ENCODE measurements at places on chromosomes 4 and X.
A peak's percentile ranks its signal among the peaks of the same experiment; 100 is the strongest.

DNA sequence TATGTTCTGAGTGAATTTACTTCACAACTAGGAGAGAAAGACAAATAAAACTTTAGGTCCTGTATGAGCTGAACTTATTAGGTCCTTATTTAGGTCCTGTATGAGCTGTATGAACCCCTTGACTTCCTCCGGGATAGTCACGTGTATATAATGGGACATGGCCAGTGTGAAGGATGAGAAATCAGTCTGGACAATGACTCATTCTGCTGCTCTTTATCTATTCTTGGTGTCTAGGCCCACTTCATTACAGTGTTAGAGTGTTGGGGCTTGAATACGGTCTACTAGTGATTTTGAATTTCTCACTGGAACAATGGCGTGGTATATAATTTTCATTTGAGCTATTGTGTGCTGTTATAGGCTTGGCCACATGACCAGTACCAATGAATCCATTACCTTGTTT, 21.9 kb downstream of the STK26 start:
- DNase-seq, result no peak

DNA sequence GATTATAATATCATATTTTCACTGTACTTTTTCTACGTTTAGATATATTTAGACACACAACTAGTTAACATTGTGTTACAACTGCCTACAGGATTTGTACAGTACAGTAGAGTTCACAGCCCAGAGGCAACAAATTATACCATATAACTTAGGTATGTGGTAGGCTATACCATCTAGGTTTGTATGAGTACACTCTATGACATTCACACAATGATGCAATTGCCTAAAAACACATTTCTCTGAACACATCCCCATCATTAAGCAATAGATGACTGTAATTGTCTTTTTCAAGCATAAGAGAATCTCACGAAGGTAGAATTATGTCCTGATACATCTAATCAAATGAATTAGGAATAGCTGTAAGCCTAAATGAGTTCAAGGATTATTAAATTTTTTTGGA, 12.3 kb upstream of the TIGD2 start:
- no peak for DNase-seq

GRCh38 chr4:95044324-95044837, 286.6 kb downstream of the BMPR1B start:
- no peak for DNase-seq

DNA sequence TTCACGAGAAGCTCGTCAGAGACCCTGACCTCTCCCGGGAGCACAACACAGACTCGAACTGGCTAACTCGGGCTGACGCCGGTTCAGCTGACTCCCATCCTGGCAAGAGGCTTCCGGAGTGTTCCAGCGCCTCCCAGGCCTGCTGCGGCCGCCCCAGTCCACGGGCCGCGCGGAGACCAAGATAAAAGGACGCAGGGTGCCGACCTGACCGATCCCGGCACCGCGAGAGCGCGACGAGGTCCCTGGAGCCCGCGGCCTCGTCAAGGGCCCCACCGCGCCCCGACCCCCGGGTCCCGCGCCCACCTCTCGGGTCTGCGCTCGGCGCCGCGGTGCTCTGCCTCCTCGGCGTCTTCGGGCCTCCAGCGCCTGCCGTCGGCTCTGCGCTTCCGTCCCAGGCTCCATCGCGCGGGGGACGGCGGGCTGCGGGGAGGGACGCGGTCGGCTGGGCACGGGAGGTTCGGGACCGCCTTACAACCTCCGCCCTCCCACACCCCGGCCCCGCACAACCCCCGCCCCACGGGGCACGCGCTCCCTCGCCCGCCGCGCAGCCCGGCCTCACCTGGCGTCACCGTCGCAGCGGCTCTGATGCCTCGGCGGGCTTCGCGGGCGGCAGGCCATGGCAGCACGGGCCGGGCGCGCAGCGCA, 426 bp downstream of the SLBP start:
- peak; percentile 54 for DNase-seq

DNA sequence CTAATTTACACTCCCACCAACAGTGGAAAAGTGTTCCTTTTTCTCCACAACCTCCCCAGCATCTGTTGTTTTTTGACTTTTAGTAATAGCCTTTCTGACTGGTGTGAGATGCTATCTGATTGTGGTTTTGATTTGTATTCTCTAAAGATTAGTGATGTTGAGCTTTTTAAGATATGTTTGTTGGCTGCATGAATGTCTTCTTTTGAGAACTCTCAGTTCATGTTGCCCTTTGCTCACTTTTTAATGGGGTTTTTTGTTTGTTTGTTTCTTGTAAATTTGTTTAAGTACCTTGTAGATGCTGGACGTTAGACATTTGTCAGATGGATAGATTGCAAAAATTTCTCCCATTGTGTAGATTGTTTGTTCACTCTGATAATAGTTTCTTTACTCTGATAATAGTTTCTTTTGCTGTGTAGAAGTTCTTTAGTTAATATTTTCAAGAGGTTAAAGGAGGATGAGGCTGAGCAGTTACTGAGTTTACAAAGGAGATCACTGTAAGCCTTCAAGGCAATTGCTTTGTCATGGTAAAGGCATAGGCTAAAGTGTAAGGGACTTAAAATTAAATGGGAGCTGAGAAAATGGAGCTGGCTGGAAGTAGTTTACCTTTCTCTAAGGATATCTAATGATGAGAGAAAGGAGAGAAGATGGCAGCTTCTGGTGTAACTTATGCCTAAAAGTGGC, 323.4 kb downstream of the PCDH7 start:
- DNase-seq, result no peak

DNA sequence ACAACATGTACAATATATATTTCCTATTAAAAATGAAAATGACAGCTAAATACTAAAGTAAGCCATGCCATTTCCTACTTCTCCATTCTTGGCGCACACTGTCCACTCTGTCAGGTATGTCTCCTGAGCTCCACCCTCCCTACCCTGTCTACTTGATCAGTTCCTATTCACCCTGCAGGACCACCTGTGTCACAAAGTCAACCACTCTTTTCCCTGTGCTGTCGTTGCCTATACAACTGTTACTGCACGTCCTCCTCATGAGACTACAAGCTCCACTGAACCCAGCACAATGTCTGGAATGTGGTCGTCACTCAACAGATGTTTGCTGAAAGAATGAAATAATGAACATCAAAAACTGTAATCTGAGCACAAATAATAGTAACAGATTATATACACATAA, 54.9 kb downstream of the SLC9A7 start:
- no peak for DNase-seq

DNA sequence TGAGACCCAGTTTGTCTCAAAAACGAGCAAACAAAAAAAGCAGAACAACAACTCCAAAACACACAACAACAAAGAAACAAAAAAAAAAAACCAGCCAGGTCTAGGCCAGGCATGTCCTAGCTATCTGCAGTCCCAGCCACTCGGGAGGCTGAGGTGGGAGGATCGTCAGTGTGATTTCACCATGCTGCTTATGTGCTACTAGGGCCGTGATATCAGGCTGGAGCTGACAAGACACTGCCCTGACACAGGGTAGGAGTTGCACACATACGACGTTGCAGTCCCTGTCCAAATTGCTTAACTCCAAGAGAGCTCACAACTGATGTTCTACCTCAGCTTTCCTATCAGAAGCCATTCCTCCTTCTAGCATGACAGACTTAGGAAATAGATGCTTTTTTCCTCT, 204.9 kb downstream of the AASDH start:
- no peak for DNase-seq

GRCh38 chr4:141560056-141560455, 76.3 kb upstream of the IL15 start:
- no peak for DNase-seq

DNA sequence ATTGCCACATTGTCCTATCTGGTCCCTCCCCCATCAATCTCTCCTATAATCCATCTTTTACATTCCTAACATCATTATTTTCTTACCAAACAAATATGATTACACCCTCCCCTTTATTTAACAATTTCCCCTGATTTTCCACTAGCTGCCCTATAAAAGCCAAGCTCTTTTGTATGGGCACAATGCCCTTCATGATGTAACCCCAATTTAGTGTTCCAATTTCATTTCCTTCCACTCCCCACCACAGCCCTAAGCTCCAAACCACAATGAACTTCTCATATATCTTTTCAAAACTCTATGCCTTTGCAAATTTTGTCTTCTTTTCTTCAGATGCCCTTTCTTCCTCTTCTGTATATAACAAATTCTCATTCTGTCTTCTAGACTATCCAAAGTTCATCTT, 39.5 kb upstream of the PTPN13 start:
- no peak for DNase-seq

GRCh38 chrX:110665223-110666002, 130.2 kb downstream of the CHRDL1 start:
- peak; percentile 27 for DNase-seq

- no peak for DNase-seq
Observed at GRCh38 chr4:145281951-145282350, 101.6 kb upstream of the OTUD4 start.

GRCh38 chr4:52848254-52848653, 13.9 kb upstream of the RASL11B start:
- DNase-seq, result no peak

DNA sequence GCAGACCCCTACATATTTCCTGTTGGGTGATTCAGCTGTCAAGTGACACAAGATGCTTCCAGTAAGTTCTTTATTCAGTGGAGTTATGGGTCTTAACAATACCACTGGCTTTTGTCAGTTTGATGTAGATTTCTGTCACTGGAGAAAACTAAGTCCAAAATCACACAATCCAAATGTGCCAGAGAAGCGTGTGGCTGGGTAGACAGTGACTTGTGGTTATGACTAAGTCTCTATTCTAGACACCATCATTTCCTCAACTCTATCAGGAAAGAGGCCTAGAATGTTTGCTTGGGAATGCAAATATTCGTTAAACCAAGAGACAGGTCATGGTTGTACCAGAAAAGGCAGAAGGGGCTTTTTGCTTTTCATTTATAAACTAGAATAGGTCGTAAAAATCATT, 54.4 kb upstream of the HS3ST1 start:
- no peak for DNase-seq

- no peak for DNase-seq
Observed at GRCh38 chr4:139337612-139338011, 35.3 kb upstream of the NDUFC1 start.

DNA sequence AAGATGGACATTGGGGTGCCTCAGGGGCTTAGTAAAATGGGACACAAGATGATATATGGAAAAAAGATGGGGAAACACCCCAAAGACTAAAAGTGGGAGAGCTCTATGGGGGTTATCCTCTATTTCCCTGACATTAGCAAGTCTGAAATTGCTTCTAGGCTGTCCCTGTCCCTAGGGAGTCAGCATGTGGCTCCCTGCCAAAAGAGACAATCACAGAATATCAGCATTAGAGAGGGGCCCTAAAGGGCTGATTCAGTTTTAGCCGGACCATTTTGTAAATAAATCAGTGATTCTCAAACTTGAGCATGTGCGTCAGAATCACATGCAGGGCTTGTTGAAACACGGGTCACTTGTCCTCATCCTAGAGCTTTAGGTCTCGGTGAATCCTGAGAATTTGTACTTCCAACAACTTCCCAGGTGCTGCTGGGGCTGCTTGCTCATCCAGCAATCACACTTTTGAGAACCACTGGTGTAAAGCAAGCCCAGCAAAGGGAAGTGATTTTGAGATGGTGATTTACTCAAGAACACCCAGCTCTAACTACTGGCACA, 165.3 kb upstream of the DGKK start:
- DNase-seq, result no peak

DNA sequence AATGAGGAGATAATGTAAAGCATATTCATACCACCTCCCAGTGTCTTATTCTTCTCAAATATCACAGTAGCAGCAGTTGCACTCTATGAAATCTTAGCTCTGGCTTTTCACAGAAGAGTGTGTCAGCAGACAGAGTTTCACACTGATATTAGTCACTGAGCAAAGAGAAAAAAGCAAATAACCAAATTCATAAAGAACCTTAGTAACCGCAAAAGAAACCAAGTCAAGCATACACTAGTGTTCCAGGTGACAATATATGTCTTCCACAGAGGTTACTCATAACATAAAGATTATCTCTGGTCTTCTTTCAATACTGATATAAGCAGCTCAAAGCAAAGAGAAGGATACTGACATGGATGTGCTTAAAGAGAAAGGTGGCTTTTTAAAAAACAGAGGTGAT, 181.7 kb upstream of the EDNRA start:
- no peak for DNase-seq
